ENCODE measurements at places on chromosomes 12 and 14. TPM values are rescaled to one million over a fixed set of nuclear protein-coding genes. Genes with fewer than 3 reads are reported as not detected.

The CLMN gene
- 59.4 TPM for total RNA-seq

The BICDL1 gene
- total RNA-seq: 6.5 TPM

The KCNMB4 gene
- total RNA-seq: 9.7 TPM

The MARCHF9 gene
- total RNA-seq: 2.0 TPM

The HRK gene
- total RNA-seq: 0.11 TPM

The RASAL1 gene
- total RNA-seq: 0.33 TPM

The CACNA2D4 gene
- 3.9 TPM for total RNA-seq

The KRT85 gene
- total RNA-seq: not detected

The TM9SF1 gene
- total RNA-seq: 74.5 TPM

The PPM1H gene
- total RNA-seq: 1.3 TPM

The LMO3 gene
- not detected for total RNA-seq

The OR4M1 gene
- not detected for total RNA-seq

The TEDC1 gene
- 7.0 TPM for total RNA-seq

The TMEM132D gene
- total RNA-seq: not detected

The ISCU gene
- total RNA-seq: 162 TPM

The PTCSC3 gene
- total RNA-seq: not detected

The BEGAIN gene
- 1.4 TPM for total RNA-seq

All from placental epithelial cell (primary cell).